ENCODE measurements at places on chromosomes 2 and 18.

DNA sequence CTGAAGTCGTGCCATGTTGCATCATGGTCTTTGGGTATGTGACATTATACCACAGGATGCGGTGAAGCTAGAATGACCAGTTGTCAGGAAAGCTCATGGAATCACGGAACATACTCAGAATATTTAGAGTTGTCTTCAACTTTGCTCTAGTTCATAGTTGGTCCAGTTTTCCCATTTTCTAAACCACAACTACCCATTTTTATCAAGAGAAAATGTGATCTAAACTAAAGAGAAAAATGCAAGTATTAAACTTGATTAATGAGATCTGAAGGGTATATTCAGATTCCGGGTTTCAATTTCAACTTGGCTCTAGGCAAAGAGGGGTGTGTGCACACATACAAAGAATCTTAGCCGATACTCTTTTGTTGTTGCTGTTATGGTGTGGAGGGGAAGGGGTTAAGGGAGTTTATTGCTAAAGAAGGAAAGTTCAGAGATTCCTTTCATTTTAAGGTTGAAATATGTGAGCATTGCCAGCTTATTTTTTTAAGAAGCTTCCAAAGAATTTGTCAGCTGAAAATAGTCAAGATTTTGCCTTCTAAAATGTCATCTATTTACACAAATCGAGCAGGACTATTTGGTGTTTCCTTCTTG lies 516.6 kb upstream of the ZEB2 start:
- no peak for DNase-seq

DNA sequence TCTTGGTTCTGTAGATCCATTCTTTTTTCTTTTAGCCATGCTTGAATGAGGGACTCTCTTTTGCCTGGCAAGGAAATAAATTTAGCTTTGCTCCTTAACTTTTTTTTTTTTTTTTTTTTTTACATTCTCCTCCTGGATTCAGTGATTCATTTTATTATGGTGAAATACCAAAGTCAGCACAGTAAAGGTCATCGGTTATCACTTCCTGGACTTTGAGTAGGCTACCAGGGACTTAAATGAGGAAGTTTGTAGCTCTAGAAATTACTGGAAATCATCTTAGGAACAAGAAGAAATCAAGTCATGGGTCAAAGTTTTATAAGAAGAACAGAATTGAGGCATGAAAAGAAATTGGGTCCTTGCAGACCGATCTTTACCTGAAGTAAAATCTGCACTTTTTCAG lies 75.0 kb downstream of the SOCS6 start:
- DNase-seq = no peak

- no peak for DNase-seq
Observed at GRCh38 chr2:134491022-134491421, 227.8 kb downstream of the TMEM163 start.

DNA sequence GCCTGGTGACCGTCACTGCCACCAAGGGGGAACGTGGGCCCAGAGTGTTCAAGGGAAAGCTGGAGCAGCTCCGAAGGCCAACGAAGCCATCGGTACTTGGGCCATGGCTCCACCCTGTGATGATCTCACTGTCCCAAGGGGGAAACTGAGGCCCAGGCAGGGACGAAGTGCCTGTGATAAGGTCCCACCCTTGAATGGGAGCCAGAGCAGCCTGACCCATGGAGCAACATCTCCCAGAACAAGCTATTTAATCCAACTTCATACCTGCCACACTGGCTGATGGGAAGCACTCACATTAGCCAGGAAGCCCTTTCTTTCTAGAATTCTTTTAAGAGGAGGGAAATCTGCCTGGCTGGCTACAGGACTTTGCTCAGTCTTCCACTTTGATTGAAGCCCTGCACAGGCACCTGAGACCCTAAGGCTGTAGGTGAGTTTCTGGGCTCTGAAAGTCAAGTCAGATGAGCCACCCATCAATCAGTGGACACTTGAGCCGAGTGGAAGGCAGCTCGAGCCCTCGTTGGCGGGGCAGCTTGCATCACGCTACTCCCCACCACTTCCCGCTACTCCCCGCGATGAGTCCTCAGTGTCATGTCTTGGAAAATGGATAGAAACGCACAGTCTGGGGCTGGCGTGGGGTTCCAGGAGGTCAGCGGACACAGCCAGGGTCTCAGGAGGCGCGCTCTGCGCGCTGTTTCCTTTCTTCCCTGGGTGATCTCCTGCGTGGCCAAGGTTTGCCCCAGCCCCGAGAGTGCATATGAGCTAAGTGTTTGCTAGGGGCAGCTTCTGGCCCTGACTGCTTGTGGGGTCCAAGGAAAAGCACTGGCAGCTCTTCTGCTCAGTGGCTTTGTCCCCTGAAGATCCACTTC lies 2.5 kb upstream of the HS6ST1 start:
- no peak for DNase-seq

DNA sequence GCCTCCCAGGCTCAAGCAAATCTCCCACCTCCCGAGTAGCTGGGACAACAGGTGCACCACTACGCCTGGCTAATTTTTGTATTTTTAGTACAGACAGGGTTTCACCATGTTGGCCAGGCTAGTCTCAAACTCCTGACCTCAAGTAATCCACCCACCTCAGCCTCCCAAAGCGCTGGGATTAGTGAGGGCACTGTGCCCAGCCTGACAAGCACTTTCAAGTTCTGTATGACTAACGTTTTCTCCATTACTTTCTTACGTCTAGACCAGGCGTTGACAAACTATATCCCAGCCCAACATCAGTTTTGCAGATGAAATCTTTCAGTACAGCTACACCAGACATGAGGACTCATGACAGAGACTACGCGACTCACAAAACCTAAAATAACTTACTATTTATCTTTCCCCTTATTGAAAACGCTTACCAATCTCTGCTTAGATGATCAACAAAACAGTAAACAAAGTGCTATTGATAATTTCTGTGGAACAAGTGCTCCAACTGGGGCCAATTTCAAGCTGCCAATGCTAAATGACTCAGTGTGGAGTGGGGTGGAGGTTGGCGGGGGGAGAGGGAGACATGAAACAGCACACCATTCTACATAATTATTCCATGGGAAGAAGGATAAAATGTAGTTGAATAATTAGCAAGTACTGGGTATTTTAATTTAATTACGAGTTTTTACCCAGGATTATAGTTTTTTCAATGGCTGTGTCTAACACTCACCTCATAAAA lies 59.1 kb downstream of the SAP130 start:
- DNase-seq = no peak

DNA sequence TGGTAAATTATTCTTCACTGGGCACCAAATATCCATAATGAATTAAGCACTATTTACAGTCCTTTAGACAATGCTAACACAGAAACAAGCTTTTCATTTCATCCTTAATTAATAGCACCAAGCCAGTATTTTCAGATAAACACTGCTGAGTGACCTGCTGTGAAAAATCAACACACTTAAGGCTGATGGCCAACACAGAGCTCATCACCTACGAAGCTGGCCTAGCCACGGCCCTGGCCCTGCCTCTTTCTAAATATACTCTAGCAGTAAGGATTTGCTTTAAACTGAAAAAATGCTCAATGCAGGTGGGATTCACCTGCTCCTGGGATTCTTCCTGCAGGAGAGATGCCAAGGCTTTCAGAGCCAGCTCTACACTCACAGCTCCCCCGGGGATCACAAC lies 18.4 kb downstream of the CYB5A start:
- DNase-seq = no peak

Measured in CD4-positive, alpha-beta T cell treated with Interferon gamma for 1 hour (primary cell).